Kidney capillary endothelial cell (primary cell): ENCODE measurements at places on chromosomes 7 and 10.

DNA sequence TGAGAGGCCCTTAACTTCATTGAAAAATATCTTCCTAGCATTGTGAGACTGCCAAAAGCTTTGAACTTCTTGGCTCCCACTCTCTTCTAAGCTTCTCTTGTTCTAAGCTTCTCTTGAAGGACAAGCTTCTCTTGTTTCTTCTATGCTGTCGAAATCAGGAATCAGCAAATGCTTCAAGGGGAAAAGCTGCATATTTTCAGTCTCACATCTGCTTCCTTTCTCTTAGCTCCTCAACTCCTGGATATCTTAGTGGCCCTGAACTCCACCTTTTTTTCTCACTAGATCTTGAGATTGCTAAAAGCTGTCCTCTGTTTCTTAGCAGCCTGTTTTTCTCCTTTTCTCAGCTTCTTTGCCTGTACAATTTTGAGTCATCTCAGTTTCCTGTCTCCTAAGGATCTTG, 73.0 kb downstream of the NEUROD6 start:
- no peak for DNase-seq

GRCh38 chr10:131928248-131929095, 27.7 kb downstream of the PPP2R2D start:
- peak; percentile 63 for DNase-seq

DNA sequence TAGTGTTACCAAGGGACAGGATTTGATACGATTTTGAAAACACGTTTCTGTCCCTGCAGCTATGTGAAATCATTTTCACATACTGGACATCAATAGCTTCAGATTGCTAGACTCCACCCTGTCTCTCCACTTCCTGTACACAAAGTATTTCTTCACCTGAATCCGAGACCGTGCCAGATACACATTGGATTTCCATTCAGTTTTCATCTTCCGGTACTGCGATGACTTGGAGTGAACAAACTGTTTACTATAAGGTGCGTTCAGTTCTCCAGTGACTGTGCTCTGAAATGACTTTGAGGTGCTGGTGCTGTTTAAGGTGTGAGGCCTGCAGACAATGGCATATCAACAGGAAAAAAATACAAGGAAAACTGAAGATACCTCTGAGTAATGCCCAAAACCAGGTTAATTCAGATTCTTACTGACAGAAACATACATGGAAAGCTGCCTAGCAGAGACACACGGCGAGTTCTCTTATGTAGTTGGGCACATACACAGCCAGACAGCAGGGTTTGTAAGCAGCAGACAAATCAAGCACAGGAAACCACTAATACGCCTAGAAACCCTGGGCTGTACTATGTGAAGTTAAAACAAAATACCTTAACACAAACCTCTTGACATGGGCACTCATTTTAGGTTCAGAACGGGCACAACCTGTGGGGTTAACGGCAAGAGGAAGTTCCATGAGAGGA, 119.2 kb downstream of the GALNT11 start:
- DNase-seq, result no peak

GRCh38 chr7:778968-779451, 51.9 kb upstream of the PRKAR1B start:
- no peak for DNase-seq
